ENCODE measurements at places on chromosomes 2 and 18. TPM values are rescaled to one million over a fixed set of nuclear protein-coding genes. Genes with fewer than 3 reads are reported as not detected.

- no peaks in the 10 kb centered on the region for H3K4me1 ChIP-seq
- H3K36me3 ChIP-seq, result no peaks in the 10 kb centered on the region
- H3K27me3 ChIP-seq, result no peaks in the 10 kb centered on the region
- H3K27ac ChIP-seq, result no peak overlapping the region
- H3K4me3 ChIP-seq, result no peak overlapping the region
- DNase-seq, result no peak
Measured at GRCh38 chr2:29496198-29496597, 381.0 kb downstream of the CLIP4 start.

DNA sequence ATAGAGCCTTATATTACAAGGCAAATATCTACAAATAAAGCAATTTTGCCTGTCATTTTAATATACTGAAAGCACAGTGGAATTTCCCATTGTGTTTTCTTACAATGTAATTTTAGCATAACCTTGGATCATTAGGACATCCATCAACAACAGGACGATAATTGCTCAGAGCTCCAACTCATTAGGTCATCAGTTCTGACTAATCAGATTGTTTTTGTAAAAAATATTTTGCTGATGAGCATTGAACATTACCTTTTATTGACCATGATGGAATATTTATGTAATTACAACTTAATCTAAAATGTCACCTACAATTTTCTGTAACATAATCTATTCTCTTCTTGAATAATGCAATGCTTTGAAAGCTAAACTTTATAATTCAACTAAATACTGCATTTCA is 215.3 kb upstream of the DSEL start:
- no peaks in the 10 kb centered on the region for H3K27me3 ChIP-seq
- H3K4me1 ChIP-seq, result no peaks in the 10 kb centered on the region
- DNase-seq, result no peak
- no peaks in the 10 kb centered on the region for H3K36me3 ChIP-seq
- no peak overlapping the region for H3K27ac ChIP-seq
- no peak overlapping the region for H3K4me3 ChIP-seq

GRCh38 chr2:79938648-79939047 is 365.9 kb downstream of the LRRTM1 start:
- H3K4me1 ChIP-seq, result peaks cover 4% of the 10 kb centered on the region
- H3K36me3 ChIP-seq, result no peaks in the 10 kb centered on the region
- H3K27me3 ChIP-seq, result no peaks in the 10 kb centered on the region
- H3K4me3 ChIP-seq, result no peak overlapping the region

DNA sequence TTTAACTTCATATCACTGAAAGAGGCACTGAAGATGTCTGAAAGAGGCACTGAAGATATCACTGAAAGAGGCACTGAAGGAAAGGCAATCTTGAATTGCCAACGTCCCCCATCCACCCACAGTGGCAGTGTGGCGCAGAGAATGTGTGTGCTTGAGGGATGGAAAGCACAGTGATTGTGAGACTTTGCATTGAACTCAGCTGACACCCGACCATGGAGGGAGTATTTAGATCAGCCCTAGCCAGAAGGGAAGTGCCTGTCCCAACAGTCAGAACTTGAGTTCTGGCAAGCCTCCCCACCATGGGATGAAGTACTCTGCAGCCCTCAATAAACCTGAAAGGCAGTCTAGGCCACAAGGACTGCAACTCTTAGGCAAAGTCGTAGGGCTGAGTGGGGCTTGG is 33.8 kb downstream of the MAP4K3 start:
- H3K4me3 ChIP-seq, result no peak overlapping the region
- no peaks in the 10 kb centered on the region for H3K4me1 ChIP-seq
- H3K27ac ChIP-seq, result no peak overlapping the region

- no peaks in the 10 kb centered on the region for H3K4me1 ChIP-seq
- no peaks in the 10 kb centered on the region for H3K36me3 ChIP-seq
Measured at GRCh38 chr2:23400703-23401102, 15.7 kb downstream of the KLHL29 start.

- H3K4me1 ChIP-seq, result no peaks in the 10 kb centered on the region
- no peak for DNase-seq
- H3K27me3 ChIP-seq, result no peaks in the 10 kb centered on the region
- no peaks in the 10 kb centered on the region for H3K36me3 ChIP-seq
- no peak overlapping the region for H3K4me3 ChIP-seq
Measured at GRCh38 chr2:171991027-171991426, 8.7 kb upstream of the METAP1D start.

GRCh38 chr2:50546790-50547189 is 485.1 kb downstream of the NRXN1 start:
- no peaks in the 10 kb centered on the region for H3K36me3 ChIP-seq
- no peak overlapping the region for H3K27ac ChIP-seq
- H3K27me3 ChIP-seq, result no peaks in the 10 kb centered on the region

- peak; percentile 65 for DNase-seq
- H3K27ac ChIP-seq, result no peak overlapping the region
- H3K27me3 ChIP-seq, result no peaks in the 10 kb centered on the region
- H3K4me1 ChIP-seq, result peaks cover 28% of the 10 kb centered on the region
- peaks cover 46% of the 10 kb centered on the region for H3K36me3 ChIP-seq
Measured at GRCh38 chr2:98518101-98518500, 73.4 kb downstream of the INPP4A start.

GRCh38 chr2:142299021-142299420 is 168.2 kb upstream of the LRP1B start:
- H3K27me3 ChIP-seq, result no peaks in the 10 kb centered on the region
- no peaks in the 10 kb centered on the region for H3K4me1 ChIP-seq
- no peak for DNase-seq
- no peak overlapping the region for H3K27ac ChIP-seq
- H3K36me3 ChIP-seq, result no peaks in the 10 kb centered on the region

ANKRD53 gene
- 1.0 TPM for total RNA-seq

ANAPC1 gene
- 79.9 TPM for total RNA-seq

HOXD10 gene
- not detected for total RNA-seq

All from endodermal cell (in vitro differentiated cells).